Occipital lobe (tissue), 3 donors: ENCODE measurements at places on chromosomes 12 and 14. TPM values are rescaled to one million over a fixed set of nuclear protein-coding genes. Genes with fewer than 3 reads are reported as not detected.

DNA sequence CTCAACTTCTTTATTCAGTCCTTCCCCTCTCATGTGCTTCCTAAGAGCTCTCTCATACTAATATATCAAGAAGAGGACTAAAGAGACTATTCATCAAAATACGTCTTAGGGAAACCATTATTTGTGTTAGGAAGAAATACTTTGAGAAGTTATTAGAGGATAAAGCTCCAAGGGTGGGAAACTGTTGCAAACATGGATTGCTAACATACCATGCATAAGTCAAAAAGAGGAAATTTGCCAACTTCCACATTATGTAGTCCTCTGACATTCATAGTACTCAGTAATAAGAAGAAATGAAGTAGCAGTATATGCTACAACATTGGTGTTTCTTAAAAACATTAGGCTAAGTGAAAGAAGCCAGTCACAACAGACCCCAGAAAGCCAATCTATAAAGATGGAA is 128.8 kb upstream of the CLEC14A start:
- no peak for DNase-seq

DNA sequence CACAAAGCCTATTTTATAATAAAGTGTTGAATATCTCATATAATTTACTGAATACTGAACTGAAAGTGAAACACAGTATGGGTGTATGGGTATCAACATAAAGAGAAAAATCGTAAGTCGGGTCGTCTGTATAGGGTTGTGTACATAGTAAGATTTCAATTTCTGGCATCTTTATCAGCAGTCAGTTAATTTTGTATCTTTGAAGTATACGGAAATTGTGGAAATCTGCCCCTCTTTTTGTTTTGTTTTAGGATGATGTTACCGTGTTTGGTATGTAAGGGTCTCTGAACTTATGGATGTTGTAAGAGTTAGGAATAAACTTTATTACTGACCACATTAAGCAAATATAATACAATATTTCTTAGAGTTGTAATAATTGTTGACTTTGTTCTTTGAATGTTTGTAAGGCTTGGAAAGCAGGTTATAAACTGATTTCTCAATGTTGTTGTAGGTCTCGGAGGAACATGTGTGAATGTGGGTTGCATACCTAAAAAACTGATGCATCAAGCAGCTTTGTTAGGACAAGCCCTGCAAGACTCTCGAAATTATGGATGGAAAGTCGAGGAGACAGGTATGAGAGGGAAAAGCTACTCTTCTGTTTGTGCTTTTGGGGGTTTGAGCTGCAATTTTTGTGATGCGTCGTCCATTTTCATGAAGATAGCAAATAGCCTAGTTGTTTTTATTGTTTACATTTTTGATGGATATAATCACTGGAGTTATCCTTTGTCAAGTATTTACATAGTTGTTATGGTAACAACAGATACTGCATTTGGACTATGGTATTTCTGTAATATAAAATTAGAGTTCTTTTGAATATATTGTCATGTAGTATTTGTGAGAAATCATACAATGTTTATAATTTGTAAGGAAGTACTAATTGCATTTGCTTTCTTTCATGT is 12.0 kb downstream of the EID3 start:
- DNase-seq = no peak

DNA sequence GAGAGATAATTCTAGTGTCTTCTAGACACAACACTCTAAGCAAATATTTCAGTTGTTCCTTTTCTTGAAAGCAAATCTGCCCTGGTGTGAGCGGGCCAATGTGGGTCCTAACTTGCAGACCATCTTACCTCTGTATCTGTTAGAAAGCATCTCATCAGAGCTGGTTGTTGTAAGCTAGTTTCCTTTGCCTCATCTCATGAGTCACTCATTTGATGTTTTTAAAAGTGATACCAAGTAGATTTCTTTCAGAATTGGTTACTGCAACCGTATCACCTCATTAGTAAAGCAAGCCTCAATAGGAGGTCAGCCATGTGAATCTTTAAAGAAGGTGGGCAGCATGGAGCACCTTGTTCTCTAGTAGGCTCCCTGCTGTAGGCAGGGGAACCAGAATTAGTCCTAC is 78.6 kb downstream of the DAAM1 start:
- DNase-seq = no peak

- no peak for DNase-seq
These were observed 388.1 kb downstream of the BCAT1 start for GRCh38 chr12:24560831-24561271.

GRCh38 chr14:101116486-101117130 is 213.1 kb upstream of the RTL1 start:
- DNase-seq = no peak

Gene TMEM30B
- 0.16 TPM for total RNA-seq

Gene ABCD2
- 20.4 TPM for total RNA-seq

Gene PRB2
- not detected for total RNA-seq
